ENCODE measurements at places on chromosomes 6 and 20. TPM values are rescaled to one million over a fixed set of nuclear protein-coding genes. Genes with fewer than 3 reads are reported as not detected.

Gene RAB44
- polyA plus RNA-seq, result 0.04 TPM

GRCh38 chr6:24646771-24647170 is 780 bp upstream of the KIAA0319 start:
- H3K27ac ChIP-seq, result no peak overlapping the region
- no peaks in the 10 kb centered on the region for H3K4me1 ChIP-seq
- H3K4me3 ChIP-seq, result no peak overlapping the region
- no peaks in the 10 kb centered on the region for H3K36me3 ChIP-seq
- no peaks in the 10 kb centered on the region for H3K27me3 ChIP-seq
- DNase-seq, result no peak

DNA sequence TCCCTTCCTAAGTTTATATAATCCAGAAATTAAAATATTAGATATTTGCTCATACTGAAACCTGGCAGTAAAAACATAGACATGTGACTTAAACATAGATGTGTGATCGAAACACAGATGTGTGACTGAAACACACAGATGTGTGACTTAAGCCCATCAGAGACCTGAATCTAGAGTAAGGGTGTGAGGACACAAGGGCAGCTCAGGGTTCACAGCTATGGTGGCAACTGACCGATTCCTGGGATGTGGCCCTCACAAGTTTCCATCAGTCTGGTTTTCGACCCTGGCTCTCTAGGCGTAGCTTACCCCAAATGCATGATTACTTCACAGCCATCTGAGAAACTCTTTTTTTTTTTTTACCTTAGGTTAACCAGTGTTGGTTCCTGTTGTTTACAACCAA is 137.0 kb downstream of the NRN1 start:
- no peak for DNase-seq
- H3K36me3 ChIP-seq, result no peaks in the 10 kb centered on the region
- H3K27me3 ChIP-seq, result no peaks in the 10 kb centered on the region
- no peak overlapping the region for H3K4me3 ChIP-seq

Gene ARFGEF3
- polyA plus RNA-seq, result 4.8 TPM

DNA sequence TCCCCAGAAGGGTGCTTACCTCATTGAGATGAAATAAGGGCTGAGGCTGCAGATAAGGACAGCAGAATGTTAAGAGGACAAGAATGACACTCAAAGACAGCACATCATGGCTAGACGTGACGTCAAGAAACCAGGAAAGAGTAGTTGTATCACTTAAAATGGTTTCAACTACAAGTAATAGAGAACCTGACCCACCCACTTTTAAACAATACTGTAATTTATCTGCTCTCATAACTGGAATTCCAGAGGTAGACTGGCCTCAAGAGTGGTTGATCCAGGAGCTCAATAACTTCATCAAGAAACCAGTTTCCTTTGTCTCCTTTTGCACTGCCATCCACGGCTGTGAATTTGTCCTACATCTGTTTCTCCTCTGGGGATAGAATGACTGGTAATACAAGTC is 187.1 kb downstream of the EYA4 start:
- no peaks in the 10 kb centered on the region for H3K27me3 ChIP-seq
- no peak overlapping the region for H3K27ac ChIP-seq
- H3K4me3 ChIP-seq, result no peak overlapping the region
- H3K4me1 ChIP-seq, result peaks cover 7% of the 10 kb centered on the region
- H3K36me3 ChIP-seq, result no peaks in the 10 kb centered on the region
- no peak for DNase-seq

Measured in pancreas (tissue), 10 donors.